ENCODE measurements at places on chromosomes 5 and 9.

- no peak for DNase-seq
Measured at GRCh38 chr9:108547411-108548135, 308.2 kb downstream of the ACTL7B start.

GRCh38 chr5:396531-396961, 46.4 kb upstream of the EXOC3 start:
- no peak for DNase-seq

- no peak for DNase-seq
Measured at GRCh38 chr5:110377361-110377760, 349.1 kb downstream of the TMEM232 start.

DNA sequence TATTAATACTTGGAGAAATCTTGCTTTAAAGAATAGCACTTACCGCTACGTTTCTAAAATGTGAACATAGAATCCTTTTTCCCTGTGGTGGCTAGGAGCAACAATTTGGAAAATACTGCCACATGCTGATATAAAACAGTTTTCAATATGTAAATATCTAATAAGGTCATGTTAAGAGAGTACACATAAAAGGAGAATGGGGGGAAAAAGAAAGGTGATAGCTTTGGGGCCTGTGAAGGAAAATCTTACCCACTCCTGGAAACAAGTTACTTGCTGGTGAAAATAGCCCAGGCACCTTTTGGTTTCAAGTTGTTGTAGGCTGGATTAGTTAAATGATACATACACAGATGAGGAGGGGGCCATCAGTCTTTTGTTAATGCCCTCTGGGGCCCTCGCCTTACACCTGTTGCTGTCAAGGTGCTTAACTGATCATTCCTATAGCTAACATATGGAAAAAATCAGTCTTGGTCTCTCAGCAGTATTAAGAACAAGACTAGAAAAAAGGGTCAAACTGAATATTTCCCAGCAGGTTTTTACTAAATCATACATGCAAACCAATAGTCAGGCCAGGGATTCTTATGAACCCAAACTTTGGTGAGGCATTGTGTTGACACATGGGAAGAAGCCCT, 24.1 kb downstream of the FYB1 start:
- DNase-seq, result no peak

GRCh38 chr9:215631-216155, 1.0 kb downstream of the DOCK8 start:
- no peak for DNase-seq

GRCh38 chr9:6354072-6354686, 26.0 kb downstream of the TPD52L3 start:
- DNase-seq, result peak; percentile 81

DNA sequence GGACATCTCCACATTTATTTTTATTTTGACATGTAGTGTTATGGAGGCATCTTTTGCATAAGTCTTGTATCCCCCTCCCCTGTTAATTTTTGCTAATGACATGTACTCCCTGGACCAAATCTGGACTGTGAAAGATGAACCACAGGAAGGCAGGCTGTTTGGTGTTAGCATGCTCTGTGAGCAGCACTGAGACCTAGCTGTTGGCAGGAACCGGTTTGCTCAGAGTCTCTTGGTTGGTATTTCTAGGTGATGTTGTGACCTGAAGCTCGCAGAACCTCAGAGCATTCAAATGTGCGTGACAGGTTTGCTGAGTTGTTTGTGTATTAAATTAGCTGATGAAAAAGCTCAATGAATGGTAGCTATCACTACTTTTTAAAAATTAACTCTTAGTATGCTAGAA, 53.6 kb upstream of the PHF2 start:
- no peak for DNase-seq

DNA sequence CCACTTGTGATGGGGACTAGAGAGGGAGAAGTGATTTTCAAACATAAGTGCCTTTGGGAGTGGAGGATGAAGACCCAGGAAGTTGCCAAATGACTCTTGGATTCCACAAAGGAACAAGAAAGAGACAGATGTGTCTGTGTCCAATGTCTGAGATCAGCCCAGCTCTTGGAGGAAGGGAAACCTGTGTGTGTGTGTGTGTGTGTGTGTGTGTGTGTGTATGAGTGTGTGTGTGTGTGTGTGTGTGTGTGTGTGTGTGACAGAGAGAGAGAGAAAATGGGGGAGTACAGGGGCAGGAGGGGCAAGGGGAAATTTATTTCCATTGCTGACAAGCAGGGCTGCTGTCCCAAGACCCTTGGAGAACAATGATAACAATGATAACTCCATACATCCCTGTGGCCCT, 72.0 kb downstream of the PSD2 start:
- no peak for DNase-seq

GRCh38 chr9:122781671-122782070, 7.1 kb upstream of the OR5C1 start:
- DNase-seq, result no peak

- no peak for DNase-seq
Measured at GRCh38 chr5:115594128-115595047, 7.9 kb downstream of the TICAM2 start.

GRCh38 chr5:156815988-156816599, 34.0 kb upstream of the PPP1R2B start:
- peak; percentile 67 for DNase-seq

DNA sequence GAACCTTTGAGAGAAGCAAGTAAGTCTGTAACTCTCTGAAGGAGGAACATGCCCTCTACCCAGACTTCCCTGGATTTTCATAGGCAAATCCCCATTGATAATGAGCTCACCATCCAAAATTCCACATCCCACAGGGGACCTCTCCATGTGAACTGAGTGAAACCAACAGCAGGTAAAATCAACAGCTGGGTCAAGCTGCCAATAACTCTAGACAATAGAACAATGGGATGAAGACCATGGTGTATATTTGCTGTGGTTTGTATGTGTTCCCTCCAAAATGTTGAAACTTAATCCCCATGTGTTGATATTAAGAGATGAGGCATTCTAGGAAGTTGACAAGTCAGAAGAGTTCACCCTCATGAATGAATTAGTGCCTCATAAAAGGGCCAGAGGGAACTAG, 110.2 kb upstream of the MYO10 start:
- DNase-seq, result no peak

GRCh38 chr5:145774442-145774841, 60.7 kb downstream of the PRELID2 start:
- peak; percentile 22 for DNase-seq

DNA sequence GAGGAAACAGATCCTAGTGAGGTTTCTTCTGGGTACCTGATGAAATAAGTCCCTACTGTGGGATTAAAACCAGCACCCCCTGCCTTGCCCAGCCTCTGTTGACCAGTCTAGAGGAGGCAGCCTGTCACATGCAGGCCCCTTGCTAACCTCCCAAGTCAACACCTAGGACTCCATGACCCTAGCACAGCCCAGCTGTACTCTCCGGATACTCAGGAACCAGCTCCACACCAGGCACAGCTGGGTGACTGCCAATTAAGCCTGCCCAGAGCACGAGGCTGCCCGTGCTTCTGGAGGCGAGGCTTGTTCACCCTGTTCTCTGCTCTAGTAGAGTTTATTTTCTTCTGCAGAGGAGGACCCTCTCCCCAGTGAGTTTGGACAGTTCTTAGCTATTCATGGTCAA, 92.5 kb downstream of the SNX24 start:
- no peak for DNase-seq

DNA sequence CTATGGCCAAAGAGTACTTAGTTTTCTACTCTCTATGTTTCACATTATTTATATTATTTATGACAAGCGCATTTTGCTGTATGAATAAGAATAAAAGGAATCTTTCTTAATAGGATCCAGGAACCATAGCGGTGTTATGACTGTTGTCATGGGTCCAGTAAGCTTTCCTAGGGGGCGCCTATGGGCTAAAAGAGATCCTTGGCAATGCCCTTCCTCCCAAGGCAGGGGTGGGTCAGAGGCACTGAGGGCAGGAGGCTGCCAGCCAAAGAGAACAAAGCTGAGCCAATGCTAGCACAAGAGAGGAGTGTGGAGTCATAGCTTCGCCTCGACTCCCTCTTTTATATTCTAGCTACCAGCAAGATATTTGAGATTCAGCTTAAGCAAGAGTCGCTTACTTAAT, 98.4 kb upstream of the GNAQ start:
- DNase-seq, result peak; percentile 70

GRCh38 chr9:1878811-1879210, 136.3 kb upstream of the SMARCA2 start:
- no peak for DNase-seq

- no peak for DNase-seq
Measured at GRCh38 chr9:132862533-132862932, 15.6 kb downstream of the AK8 start.

GRCh38 chr9:85185486-85186217, 516.1 kb downstream of the NTRK2 start:
- no peak for DNase-seq

GRCh38 chr5:44332285-44332971, 56.8 kb downstream of the FGF10 start:
- peak; percentile 66 for DNase-seq

- DNase-seq, result no peak
Measured at GRCh38 chr9:134723491-134724190, 82.0 kb downstream of the COL5A1 start.

DNA sequence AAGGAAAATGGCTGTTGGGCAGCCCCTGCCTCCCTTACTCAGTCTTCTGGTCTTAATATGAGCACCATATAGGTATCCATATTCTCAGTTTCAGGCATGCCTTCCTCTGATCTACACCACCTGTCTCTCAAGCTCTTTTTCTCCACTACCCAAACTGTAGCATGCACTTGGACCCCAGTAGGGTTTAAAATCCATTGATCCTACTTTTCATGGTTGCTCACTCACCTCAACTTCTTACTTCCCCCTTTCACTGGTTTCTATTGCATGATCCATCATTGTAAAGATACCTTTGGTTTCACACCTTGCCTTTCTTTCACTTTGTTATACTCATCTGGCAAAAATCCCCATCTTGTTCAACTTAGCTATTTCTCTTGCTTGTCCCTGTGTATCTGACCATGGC, 159.4 kb downstream of the KDM4C start:
- no peak for DNase-seq

GRCh38 chr5:42582723-42583122, 159.5 kb downstream of the GHR start:
- DNase-seq, result no peak

DNA sequence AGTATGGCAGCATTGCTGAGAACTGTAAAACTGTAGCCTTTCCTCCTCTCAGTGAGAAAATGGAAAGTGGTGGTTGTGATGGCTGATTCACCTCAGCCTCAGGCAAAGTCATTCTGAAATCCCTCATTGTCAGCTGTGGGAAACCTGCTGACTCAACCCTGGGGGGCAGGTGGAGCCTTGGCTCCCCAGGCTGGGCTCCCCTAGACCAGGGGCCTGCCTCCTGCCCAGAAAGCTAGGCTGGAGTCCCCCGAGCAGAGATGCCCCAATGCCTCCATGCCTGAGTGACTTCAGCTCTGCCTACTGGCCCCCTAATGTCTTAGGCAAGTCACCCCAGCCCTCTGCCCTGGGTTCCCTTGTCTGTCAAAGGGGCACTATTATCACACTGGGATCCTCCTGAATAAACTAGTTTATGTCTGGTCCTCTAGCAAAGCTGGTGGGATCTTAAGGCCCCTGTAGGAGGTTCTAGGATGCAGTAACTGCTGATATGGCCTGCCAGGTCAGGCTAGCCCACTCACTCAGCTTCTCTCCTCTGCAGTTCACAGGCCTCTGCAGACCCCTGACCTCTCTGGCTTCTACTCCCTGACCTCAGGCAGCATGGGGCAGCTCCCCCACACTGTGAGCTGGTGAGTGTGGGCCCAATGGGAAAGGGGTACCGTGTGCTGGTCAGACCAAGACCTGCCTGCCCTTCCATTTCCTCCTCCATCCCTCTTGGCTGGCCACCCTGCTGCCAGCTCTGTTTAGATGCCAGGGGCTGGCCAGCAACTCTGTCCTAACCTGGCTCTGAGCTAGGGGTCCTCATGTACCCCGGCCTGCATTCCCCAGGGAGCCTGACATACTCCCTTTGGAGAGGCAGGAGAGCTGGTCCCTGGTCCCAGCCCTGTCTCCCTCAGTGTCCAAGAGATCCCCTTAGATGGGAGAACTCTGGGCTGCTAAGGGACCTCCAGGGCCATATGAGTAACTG, 24.2 kb downstream of the TCF7 start:
- DNase-seq, result no peak

GRCh38 chr9:80447876-80448275, 876.1 kb downstream of the TLE4 start:
- no peak for DNase-seq

DNA sequence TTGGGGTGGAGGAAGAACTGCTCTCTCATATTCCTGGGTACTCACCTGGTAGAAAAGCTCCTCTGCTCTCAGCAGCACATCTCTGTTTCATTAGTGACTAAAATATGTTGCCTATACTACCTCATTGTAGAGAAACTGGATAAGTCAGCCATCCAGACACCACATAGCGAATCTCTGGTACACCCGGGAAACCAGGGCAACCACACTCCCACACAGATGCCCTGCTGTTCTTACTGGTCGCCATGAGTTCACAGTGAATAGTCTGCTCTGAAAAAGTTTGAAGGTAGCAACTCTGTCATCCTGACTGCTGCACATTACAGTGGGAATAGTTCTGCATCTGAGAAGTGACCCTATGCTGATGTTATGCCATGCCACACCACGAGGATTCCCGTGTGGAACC, 135.0 kb downstream of the ENTREP1 start:
- no peak for DNase-seq

- no peak for DNase-seq
Measured at GRCh38 chr9:79007701-79008483, 563.9 kb upstream of the TLE4 start.

DNA sequence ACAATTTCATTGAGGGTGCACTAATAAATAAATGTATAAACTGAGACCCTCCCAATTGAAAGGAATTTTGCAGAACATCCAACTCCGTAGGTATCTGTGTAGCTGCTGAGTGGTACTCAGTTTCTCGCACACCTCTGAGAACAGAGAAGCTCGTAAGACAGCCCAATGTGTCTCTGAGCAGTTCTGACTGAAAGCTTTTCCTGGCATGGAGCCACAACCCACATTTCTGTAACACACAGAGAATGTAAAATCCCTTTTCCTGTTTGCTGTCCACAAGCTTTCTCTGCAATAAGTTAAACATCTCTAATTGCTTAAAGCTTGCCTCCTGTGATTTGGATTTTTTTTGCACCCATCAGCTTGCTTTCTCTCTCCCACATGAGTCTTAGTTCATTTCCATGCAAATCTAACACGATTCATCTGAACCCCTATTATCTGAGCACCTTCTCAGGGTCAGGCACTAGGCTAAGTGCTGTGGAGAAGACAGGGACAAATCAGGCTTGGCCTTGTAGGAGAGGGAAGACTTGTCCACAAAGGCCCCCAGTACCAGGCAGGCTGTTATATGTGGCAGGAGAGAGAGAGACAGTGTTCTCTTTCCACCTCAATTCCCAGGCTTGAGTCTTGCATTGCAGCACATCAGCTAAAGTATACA, 44.2 kb upstream of the COL15A1 start:
- DNase-seq, result no peak

- DNase-seq, result no peak
Measured at GRCh38 chr5:10685115-10685521, 75.9 kb downstream of the DAP start.

GRCh38 chr9:129876815-129877214, 41.6 kb downstream of the USP20 start:
- DNase-seq, result no peak

Data from iPS-NIHi11 (cell line).